ENCODE measurements at places on chromosomes 5 and 9. TPM values are rescaled to one million over a fixed set of nuclear protein-coding genes. Genes with fewer than 3 reads are reported as not detected.

The HAPLN1 gene
- total RNA-seq: not detected

The TPPP gene
- under 0.01 TPM for total RNA-seq

The ANKRD31 gene
- 0.10 TPM for total RNA-seq

The TMEM174 gene
- total RNA-seq: not detected

The PCDHB10 gene
- total RNA-seq: 1.1 TPM

The BRINP1 gene
- not detected for total RNA-seq

Data from vein endothelial cell (primary cell).